ENCODE measurements at places on chromosomes 7 and 10.

DNA sequence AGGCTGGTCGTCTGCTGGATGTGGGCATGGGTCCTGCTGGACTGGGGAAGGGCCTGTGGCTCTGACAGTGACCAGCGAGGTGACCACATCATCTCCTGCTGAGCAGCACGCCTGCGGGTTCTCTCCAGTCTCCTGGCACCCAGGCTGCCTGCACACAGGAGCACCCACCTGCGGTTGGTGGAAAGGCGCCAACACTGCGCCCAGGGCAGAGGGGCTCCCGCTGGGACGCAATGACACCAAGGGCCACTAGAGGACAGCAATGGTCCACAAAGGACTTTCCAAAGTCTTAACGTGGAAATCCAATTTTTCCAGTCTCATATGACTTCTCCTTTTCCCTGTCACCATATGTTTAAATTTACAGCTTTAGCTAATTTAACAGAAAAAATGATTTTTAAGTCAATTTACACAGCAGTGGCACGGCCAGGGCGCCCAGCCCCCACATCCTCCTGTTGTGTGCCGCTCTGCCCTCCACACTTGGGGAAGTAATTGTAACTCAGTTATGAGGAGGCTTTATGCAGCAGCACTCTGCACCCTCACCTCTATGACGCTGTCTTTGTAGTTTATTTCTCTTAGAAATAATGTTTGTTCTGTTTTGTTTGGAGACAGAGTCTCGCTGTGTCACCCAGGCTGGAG is 38.1 kb downstream of the CFAP46 start:
- DNase-seq, result peak; percentile 16

GRCh38 chr7:1558181-1558811 is 2.3 kb upstream of the TMEM184A start:
- DNase-seq, result no peak

- DNase-seq, result no peak
Observed at GRCh38 chr7:19715499-19715898, 6.7 kb upstream of the POLR1F start.

DNA sequence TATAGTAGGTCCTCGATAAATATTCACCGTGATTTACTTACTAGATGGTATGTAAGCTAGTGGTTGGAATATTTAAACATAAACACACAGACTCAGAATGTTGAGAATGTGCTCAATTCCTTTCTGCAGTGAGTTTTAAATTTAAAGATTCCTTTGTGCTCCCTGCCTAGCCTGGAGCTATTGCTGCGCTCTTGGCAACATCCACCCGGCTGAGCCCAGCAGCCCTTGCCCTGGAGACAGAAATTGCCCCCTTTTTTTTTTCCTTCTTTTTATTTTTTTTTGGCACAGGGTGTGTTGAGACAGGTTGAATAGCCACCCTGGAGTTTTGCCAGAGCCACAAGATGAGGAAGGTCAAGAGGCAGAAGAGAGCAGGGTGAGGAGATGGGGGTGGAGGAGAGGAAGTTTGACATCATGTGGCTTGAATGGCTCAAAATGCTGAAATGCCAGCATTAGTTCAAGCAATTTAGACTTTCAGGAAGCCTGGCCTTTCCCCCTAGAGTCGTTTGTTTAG is 180.8 kb downstream of the PRKCQ start:
- peak; percentile 56 for DNase-seq

GRCh38 chr7:31986878-31987518 is 83.2 kb downstream of the PDE1C start:
- DNase-seq, result peak; percentile 65

- DNase-seq, result no peak
Observed at GRCh38 chr7:108038986-108039385, 36.0 kb upstream of the LAMB1 start.

GRCh38 chr10:76017733-76018433 is 586.5 kb downstream of the LRMDA start:
- DNase-seq, result no peak

DNA sequence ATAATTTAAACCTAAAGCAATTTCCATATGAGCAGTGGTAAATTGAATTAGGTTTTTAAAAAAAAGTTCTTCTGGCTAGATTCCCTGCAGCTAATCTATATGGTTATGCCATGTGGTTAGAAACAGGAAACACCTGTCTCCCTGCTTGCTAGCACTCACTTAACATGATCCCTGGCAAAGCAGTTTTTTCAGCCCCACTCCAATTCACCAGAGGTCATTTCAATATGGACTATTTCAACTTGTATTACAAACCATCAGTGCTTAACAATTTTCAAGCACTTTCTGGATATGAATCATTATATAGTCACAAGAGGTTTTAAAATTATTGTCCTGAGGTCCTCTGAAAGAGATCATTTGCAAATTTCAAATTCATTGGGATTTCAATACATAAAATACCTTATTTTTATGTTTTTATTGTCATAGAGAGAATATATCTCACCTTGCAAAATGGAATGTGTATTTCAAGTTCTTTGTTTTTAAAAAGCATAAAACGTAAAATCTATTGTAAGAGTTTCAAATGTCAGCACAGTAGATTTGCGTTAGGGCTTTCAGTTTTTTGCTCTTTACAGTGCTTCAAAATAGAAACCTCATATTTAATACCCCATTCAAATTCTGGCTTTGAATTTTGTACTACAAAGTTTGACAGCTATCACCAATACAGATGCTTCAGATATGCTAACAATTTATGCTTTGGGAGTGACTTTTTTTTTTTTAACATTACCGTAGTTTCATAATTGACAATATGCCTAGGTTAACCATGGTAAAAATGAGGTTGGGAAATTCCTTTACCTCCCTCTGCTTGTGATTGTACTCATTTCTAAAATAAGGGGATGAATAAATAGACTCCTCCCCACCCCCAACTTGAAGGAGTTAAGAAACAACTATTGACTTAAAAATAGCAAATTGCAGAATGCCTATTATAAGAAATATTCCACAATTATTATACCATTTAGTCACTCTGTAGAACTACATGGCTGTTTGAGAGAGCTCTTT is 117.5 kb upstream of the HGF start:
- DNase-seq, result no peak

- peak; percentile 20 for DNase-seq
Observed at GRCh38 chr7:107387128-107387527, 82.7 kb upstream of the GPR22 start.

DNA sequence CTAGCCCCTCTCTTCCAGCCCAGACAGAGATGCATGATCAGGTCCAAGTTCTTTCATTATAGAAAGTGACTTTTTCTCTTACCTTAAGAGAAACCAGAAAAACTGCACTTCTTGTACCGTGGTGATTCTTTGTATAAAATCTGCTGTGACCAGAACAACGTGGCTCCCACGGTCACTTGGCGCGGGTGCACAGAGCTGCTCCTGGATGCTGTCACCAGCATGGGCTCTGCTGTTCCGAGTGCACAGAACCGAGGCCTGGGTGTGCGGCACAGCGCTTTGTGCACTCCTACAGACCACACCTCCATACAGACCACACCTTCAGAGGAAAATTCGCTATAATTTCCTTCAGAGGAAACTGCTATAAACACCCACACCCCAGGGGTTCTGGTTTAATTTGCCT is 26.0 kb downstream of the VIPR2 start:
- no peak for DNase-seq

DNA sequence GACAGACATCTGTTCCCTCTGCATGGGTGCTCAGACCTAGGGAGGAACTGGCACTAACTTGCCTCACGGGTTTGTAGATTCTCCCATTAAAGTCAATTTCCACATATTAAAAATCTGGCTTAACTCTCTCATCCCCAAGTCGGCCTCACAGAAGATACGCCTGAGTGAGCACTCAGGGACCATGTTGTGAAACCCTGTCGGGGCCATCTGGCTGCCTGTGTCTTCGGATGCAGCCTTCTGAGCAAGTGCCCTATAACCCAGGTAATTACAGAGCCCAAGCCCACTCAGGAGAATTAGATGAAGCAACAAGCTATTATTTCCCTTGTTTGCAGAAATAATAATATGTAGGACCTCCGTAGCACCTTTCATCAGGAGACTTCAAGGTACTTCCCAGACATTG is 219.3 kb upstream of the GLI3 start:
- DNase-seq, result no peak

- DNase-seq, result no peak
Observed at GRCh38 chr7:128166603-128167041, 74.5 kb upstream of the LEP start.

GRCh38 chr7:22025983-22026382 is 80.3 kb upstream of the CDCA7L start:
- DNase-seq, result no peak

- no peak for DNase-seq
Observed at GRCh38 chr10:52082307-52082706, 231.8 kb upstream of the DKK1 start.

GRCh38 chr7:144513334-144513733 is 109.8 kb upstream of the NOBOX start:
- DNase-seq, result peak; percentile 3

DNA sequence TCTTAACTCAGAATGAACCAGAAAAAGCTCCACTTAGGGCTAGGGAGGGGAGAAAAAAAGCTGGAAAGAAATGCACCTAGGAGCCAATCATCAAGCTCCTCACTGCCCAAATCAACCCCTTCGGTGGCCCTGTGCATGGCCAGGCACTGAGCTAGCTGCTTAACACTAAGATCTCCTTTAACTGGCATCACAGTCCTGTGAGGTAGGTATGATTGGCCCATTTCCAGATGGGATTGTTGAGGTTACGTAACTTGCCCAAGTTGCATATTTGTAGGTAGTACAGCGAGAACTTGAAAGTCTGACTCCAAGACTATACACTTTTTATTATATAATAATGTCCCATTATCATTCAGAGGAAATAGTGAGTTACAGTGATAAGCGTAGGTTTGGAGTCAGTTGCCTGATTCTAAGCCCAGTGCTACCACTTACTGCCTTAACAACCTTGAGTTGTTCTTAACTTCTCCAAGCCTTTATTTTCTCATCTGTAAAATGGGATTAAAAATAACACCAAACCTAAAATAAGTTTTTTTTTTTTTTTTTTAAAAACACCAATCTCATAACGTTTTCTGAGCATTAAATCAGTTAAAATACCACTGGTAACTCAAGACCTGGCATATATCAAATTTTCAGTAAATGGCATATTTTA is 37.2 kb upstream of the ACSL5 start:
- DNase-seq, result no peak

- no peak for DNase-seq
Observed at GRCh38 chr7:86130268-86130667, 513.4 kb upstream of the GRM3 start.

DNA sequence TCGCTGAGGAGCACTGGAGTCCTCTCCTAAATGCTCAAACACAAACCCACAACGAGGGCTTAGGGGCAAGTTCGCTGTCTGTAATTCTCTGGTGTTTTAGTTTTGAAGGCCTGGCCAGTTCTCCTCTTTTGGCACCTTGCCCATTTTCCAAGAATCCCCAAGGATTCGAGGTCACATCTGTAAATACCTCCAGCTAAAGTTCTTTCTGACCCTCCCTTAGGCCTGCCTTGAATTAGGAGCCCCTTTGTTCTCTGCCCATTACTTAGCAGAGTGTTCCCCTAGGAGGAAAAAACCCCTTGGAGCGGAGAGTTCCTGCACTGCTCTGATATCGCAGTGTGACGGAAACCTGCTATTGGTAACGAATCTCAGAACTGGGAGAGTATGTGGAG is 743 bp upstream of the PYROXD2 start:
- peak; percentile 51 for DNase-seq

- DNase-seq, result no peak
Observed at GRCh38 chr7:87027900-87028299, 31.6 kb downstream of the ELAPOR2 start.

GRCh38 chr10:80517416-80518142 is 20.1 kb upstream of the SH2D4B start:
- no peak for DNase-seq

- peak; percentile 30 for DNase-seq
Observed at GRCh38 chr10:77409697-77410471, 227.7 kb downstream of the KCNMA1 start.

DNA sequence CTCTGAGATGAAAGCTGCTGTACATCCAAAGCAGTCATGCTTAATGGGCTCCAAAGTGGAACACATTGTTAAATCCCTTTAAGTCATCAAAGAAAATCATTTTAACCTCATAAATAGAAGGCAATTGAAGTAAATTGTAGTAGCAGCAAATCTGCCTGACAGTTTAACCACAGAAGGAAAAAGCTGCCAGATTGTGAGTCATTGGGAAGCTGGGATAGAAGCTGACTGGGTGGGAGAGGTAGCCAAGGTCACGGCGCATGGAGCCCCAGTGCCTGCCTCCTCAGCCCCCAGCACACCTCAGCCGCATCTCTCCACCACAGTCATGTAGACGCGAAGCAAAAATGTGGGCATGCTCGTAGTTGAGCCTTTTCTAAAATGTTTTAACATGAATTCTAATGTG is 44.0 kb downstream of the TARP start:
- DNase-seq, result peak; percentile 82

- DNase-seq, result no peak
Observed at GRCh38 chr7:75992083-75992755, 2.2 kb downstream of the TMEM120A start.

GRCh38 chr7:70762696-70763095 is 369.2 kb upstream of the GALNT17 start:
- DNase-seq, result no peak

DNA sequence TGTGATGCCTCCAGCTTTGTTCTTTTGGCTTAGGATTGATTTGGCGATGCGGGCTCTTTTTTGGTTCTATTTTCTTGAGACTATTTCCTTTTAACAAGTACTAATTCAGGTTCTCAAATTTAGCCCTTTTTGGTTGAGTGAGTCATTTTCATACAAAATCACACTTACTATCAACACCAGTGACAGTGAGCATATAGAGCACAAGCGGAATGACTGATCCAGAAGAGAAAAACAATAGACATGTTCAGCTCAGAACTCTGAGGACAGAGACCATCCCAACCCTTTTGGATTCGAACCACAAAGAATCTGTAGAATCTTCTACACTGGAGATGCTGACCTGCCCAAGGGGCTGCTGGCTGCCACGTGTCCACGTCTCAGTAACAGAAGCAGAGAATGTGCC is 56.4 kb upstream of the INSYN2A start:
- DNase-seq, result no peak

DNA sequence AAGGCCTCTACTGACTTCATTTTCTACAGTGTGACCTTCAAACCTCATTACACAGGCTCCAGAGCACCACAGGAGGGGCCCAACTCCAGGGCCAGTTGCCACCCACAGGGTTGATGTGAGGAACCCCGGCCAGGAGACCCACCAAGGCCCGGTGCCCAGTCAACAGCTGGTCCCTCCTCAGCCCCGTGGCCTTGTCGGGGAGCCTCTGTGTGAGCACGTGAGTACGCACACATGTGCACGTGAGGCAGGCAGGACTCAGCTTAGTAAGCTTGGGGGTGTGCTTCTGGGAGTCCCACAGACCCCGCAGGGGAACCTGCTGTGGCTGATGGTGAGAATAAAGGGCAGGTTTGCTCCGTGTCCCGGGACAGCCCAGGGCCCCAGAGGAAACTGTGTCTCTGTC is 104.5 kb downstream of the VIPR2 start:
- no peak for DNase-seq

- peak; percentile 87 for DNase-seq
Observed at GRCh38 chr7:68433462-68434070, 1164.7 kb upstream of the AUTS2 start.

GRCh38 chr7:45001138-45001694 is 1.2 kb downstream of the CCM2 start:
- DNase-seq, result peak; percentile 6
